Epithelial cell of proximal tubule (primary cell): ENCODE measurements at places on chromosomes 12 and 14. TPM values are rescaled to one million over a fixed set of nuclear protein-coding genes. Genes with fewer than 3 reads are reported as not detected.

KRT72 gene
- not detected in 2 replicates for total RNA-seq

BMAL2 gene
- 27.4 and 39.9 TPM in 2 replicates for total RNA-seq

ESPL1 gene
- total RNA-seq = 32.0 and 40.1 TPM in 2 replicates

PRKD1 gene
- 4.5 and 6.5 TPM in 2 replicates for total RNA-seq

RERG gene
- total RNA-seq = 0.51 and 1.4 TPM in 2 replicates

GPRC5D gene
- total RNA-seq = not detected in 2 replicates

CPNE6 gene
- not detected in 2 replicates for total RNA-seq

GPRC5A gene
- total RNA-seq = 84.4 and 142 TPM in 2 replicates

RPGRIP1 gene
- total RNA-seq = 0.07 TPM in 1 of 2 replicates, not detected in the other

SFSWAP gene
- 24.3 and 25.3 TPM in 2 replicates for total RNA-seq

LTBR gene
- total RNA-seq = 108 and 152 TPM in 2 replicates

SUOX gene
- 12.9 and 15.7 TPM in 2 replicates for total RNA-seq
